ENCODE measurements at places on chromosomes 2 and 18. TPM values are rescaled to one million over a fixed set of nuclear protein-coding genes. Genes with fewer than 3 reads are reported as not detected.

DNA sequence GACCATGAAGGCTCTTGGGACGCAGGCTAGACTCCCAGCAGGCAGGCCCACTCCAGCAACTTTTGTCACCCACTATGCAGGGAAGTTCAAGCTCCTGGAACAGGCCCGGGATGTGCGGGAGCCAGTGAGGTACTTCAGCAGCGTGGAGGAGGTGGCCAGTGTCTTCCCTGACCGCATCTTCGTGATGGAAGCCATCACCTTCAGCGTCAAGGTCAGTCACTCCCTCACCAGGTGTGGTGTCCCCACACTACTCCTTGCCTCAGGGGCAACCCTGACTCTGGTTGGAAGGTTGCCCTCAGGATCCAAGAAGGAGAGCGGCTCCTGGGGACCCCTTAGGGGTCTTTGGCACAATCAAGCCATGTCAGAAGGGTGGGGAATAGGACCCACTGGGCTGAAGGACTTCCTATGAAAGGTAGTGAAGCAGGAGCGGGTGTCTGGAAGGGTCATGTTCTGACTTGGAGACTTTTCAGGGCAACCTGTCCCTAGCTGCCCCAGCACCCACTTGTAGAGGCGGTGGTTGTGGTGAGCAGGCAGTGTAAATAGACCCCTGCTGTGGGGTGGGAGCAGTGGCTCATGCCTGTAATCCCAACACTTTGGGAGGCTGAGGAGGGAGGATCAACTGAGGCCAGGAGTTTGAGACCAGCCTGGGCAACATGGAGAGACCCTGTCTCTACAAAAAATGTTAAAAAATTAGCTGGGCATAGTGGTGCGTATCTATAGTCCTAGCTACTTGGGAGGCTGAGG is 10.2 kb downstream of the GAREM2 start:
- DNase-seq = no peak

GRCh38 chr2:129781749-129782632 is 197.5 kb upstream of the RAB6C start:
- DNase-seq = no peak

DNA sequence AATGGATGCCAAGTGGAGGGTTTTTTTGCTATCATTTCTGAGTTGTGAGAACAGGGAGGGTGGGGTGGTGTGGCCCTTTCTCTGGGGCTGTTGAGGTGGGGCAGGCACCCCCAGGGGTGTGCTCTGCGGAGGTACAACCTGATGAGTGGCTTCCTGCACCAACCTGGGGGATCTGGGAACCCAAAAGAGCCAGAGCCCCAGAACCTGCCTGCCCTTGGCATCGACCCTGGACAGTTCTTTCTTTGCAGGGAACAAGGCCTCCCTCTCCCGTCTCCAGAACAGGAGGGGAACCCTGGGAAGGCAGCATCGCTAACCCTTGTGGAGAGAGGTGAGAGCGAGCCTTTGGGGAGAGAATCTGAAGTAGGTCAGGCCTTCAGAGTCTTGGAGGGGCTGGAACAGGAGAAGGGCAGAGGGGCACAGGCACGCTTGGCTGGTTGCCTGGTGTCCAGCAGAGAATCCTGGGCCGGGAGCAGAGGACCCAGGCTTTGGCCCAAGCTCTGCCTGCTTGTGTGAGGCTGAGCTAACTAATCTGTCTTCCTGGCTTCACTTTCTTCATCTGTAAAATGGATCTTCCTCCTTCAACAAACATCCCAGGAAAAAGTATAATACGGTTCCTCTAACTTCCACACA is 84.9 kb downstream of the RHOB start:
- DNase-seq = no peak

DNA sequence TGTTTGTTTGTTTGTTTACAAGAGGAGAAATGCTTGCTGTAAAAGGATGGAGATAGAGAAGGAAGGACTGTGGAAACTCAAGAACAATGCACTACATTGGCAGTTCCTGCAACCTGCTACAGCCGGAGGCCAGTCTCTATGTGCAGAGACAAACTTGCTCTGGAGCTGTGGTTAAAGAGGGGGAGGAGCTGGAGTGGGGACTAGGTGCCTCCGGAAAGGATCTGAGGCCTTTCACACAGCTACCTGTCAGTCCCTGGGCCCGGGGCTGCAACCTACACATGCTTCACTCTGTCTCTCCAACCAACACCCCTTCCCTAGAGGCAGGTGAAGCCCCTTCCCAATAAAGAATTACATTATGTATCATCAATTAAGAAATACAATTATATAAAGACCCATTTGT is 1234.0 kb upstream of the ZEB2 start:
- no peak for DNase-seq

- peak; percentile 9 for DNase-seq
These were observed 23.5 kb downstream of the TSN start for GRCh38 chr2:121778741-121779487.

DNA sequence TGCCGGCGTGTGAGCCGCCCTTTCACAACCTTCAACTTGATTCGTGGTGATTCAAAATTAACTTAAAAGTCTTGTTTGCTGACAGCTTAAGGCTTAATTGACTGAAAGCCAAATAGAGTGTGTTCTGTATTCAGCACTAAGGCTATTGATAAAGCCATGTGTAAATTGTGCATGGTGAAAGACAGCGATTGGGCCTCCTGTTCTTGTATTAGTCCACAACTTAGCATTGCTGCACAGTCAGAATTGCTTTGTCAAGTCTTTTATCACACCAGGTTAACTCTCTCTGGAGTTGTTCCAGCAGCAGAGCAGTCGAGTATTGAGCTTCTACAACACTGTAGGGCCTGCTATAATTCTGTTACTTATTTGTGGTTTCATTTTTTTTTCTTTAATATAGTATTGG is 210.1 kb downstream of the WDR7 start:
- DNase-seq = no peak

DNA sequence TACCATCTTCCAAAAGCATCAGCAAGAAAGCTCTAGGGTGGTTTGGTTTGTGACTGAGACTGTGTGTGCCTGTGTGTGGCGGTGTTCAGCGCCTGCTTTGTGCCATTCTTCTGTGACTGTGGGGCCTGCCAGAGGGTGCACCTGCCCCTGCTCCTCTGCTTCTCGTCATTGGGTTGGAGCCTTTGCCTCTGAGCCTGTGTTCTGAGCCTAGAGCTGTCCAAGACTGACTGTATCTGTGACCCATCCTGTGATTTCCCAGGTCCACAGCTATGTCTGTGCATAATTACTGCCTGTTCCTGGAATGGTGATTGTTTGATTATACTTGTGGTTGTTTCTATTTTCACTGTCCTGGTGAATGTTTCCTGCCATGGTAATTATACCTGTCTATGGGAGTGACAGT is 57.1 kb upstream of the KLHL29 start:
- peak; percentile 48 for DNase-seq

Gene CCDC74A
- 8.5 TPM for total RNA-seq

Gene NAT8
- not detected for total RNA-seq

Gene EMILIN1
- 4.3 TPM for total RNA-seq

Gene MYO7B
- total RNA-seq = not detected

GRCh38 chr2:24984912-24985311 is 13.2 kb upstream of the DNAJC27 start:
- DNase-seq = no peak

GRCh38 chr2:25375989-25376545 is 34.3 kb upstream of the DNMT3A start:
- DNase-seq = no peak

Gene PROC
- not detected for total RNA-seq

Gene HOXD9
- total RNA-seq = 0.29 TPM

Gene SEMA4C
- 88.9 TPM for total RNA-seq

DNA sequence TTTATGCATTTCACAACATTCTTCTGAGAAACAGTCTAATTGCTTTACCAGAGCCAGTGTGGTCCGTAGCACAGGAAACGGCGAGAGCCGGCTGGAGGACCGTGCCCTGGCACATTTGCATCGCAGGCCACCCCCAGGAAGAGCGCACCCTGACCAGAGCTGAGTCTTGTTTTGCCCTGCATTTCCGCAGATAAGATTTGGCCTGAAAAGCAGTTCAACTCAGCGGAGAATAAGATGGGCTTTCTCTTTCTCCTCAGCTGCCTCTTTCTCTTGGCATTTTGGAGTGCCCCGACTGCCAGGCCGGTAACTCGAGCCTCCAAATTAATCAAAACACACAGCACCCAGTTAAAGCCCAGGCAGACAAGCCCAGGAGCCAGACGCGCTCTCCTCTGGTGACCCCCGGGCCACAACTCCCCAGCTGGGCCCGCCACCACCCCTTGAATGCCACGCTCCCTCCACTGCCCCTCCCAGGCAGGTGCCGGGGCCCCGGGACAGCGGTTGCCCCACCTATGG is 464 bp downstream of the COL4A4 start:
- DNase-seq = no peak

- DNase-seq = no peak
These were observed 75.8 kb upstream of the BCL11A start for GRCh38 chr2:60629305-60629662.

DNA sequence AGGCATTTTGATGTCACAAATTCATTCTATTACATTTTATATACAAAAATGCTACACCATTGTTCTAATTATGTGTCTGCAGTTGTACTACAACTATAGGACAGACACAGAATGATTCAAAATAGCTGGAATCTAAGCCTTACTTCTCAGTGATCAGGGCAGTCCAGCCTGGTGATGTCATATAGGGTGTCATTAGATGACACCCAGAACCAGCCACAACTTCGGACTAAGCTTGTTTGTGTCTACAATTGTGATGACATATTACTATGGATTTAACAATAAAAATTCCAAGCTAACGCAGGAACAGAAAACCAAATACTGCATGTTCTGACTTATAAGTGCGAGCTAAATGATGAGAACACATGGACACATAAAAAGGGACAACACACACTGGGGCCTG is 31.0 kb downstream of the M1AP start:
- DNase-seq = no peak

Gene EIF2AK3
- total RNA-seq = 16.5 TPM

GRCh38 chr2:96760986-96761832 is 507 bp downstream of the CNNM4 start:
- DNase-seq = no peak

DNA sequence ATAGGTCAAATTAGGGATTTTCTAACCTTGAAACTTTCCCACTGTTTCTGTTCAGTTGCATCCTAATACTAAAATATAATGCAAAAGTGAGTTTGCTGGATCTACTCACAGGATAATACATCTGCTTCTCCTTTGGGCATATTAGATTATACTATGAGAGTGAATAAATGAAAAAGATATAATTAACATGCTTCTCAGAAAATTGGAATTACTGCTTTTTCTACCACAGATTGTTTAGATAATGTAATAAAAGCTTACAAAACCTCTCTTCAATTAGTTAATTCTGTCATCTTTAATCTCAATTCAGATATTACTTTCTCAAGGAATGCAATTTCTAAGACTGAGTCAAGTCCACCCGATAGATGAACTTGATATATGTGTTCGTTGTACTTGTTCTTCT is 1077.2 kb upstream of the CDH2 start:
- DNase-seq = no peak

DNA sequence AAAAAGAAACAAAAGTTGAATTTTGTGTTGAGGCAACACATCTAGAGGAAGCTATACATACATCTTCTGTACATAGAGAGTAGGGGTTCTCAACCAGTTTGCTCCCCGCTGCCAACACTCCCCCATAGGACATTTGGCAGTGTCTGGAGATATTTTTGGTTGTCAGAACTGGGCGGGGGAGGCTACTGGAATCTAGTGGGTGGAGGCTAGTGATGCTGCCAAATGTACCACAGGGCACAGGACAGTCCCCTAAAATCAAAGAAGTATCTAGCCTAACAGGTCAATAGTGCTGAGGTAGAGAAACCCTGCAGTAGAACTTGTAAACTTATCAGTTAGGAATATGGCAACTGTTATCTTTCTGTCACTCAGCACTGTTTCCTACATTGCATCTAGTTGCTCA is 21.3 kb downstream of the ADAM23 start:
- peak; percentile 17 for DNase-seq

GRCh38 chr2:205769879-205770278 is 87.6 kb downstream of the NRP2 start:
- DNase-seq = no peak

DNA sequence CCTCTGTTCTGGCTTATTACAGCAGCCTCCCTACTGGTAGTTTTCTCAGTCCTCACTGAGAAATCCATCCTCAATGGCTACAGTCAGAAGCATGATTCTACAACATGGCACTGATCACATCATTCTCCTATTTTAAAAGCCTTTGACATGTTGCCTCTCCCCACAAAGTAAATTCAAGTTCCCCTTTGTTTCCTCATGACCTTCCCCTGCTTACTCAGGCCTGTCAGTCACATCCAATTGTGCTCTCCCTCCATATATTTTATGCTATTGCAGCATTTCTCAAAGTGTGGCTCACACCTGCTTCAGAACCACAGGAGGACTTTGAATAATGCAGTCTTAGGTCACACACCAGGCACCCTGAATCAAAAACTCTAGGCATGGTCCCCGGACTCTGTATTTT is 124.6 kb downstream of the SPOPL start:
- no peak for DNase-seq

DNA sequence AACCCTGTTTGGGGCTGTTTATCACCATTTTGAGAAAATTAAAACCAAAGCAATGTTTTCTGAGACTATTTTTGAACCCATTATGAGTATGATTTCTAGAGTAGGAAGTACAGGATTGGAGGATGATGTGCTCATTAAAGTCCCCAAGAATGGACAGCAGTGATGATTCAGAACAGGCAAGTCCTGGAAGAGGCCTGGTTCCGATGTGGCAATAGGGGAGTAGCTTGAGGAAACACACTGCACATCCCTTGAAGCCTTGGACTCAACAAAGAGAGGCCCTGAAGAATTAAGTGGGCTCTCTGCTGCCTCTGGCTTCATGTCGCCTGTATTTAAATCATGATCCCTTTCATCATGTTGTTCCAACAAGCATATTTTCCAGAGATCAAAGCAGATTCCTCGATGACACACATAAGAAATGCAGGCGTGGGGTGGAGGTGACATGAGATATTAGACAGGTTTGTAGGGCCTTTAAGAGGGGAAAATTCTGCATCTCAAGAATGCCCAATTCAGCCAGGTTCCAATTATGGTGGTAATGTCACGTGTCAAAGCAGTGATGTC is 242.2 kb downstream of the FHOD3 start:
- no peak for DNase-seq

- DNase-seq = no peak
These were observed 13.3 kb downstream of the CTDP1 start for GRCh38 chr18:79692886-79693285.

DNA sequence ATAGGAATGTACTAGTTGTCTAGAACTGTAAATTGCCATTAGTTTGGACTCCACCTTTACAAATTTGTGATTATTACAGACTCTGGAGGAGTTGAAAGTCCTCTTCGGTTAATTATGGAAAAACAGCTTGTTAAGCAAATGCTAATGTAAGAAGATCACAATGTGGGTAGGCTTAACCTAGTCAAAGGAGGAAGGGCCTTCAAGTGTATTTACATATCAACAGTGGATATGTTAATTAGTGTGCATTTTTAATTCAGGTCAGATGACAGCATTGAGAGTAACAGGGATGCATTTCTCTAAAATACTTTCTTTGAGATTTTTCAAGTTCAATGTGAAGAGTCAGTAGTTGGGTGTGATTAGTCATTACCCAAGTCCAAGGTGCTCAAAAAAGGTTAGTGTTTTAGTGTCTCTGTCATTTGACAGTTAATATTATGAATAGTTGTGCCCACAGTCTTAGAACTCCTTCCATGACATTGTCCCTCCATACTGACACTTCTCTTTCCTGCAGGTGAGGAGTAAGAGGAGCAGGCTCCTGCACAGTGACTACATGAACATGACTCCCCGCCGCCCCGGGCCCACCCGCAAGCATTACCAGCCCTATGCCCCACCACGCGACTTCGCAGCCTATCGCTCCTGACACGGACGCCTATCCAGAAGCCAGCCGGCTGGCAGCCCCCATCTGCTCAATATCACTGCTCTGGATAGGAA is 28.0 kb downstream of the CD28 start:
- DNase-seq = no peak

- DNase-seq = peak; percentile 77
These were observed 55.8 kb downstream of the TSN start for GRCh38 chr2:121810959-121811853.

All from myocyte (in vitro differentiated cells).